Astrocyte of the spinal cord (primary cell): ENCODE measurements at places on chromosomes 3 and 15.

GRCh38 chr3:170247875-170248274 is 25.7 kb downstream of the PRKCI start:
- no peak for DNase-seq

DNA sequence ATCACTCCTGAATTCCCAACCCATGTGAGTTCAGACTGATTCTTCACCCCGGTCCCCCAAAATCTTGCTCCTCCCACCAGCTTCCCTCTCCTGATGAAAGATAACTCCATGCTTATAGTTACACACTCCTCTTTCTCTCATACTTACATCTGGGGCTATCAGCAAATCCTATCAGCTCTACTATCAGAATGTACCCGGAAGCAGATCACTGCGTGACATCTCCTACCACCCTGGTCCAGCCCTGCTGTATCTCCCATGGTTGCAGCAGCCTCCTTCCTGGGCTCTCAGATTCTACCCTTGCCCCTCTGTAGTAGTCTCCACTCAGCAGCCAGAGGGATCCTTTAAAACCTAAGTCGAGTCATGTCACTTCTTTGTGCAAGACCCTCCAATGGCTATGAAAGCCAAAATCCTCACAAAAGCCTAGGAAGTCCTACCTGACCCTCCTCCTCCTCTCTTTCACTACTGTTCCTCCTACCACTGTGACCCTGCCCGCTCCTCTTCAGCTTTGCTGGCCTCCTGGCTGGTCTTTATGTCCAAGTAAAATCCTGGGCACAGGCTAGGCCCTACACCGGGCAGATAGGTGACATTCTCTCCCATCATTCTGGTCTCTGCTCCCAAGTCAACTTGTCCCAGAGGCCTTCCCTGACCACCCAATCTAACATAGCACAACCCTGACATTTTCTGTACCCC is 16.2 kb downstream of the XIRP1 start:
- DNase-seq: no peak

- DNase-seq: no peak
Measured at GRCh38 chr3:193853511-193854219, 260.7 kb downstream of the OPA1 start.

GRCh38 chr3:160667452-160667851 is 9.5 kb upstream of the ARL14 start:
- DNase-seq: peak; percentile 60

DNA sequence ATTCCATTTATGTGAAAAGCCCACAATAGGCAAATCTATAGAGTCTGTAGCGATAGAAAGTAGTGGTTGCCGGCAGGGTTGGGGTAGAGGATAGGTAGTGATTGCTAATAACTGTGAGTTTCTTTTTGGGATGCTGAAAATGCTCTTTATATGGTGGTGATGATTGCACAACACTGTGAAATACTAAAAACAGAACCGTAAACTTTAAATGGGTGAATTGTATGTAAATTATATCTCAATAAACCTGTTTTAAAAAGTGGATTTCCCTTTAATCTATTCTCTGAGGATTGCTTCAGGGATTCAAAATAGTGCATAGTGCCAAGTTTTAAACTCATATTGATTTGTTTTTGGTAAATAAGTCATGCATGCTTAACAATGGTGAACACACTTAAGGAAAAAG is 140.2 kb downstream of the LPP start:
- DNase-seq: no peak

DNA sequence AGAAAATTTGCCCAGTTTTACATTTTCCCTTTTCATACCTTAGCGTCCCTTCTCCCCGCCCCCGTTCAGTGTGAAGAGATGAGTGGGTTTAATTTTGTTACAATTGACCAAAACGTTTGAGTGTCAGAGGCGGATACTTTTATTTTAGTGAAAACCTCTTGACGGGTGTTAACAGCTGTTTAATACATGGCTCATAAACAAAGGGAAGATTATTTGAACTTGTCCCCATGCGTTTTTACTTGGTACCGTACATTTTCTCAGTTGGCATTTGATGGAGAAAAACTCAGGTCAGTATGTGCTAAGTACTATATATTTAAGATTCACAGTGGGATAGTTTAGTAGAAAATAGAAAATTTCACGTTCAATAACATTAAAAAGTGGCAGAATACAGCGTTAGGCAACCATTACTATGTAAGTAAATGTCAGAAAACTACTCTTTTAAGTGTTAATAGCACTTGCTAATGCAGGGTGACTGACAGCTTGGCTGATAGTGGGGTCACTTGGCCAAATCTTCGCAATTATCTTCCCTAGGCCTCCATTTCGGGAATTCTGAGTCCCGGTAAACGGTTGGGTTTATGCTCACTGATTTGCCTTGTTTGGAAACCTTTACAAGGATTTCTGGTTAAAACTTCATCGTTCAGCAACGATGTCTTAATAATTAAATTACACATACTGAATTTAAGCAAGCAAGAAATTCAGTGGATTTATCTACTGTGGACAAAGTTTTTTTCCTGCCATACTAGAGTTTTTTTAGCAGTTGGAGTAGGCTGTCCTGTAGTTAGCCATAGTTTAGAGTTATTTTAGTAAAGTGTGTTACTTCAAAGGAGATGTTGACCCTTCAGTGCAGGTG is 4.8 kb downstream of the CHD2 start:
- DNase-seq: no peak

DNA sequence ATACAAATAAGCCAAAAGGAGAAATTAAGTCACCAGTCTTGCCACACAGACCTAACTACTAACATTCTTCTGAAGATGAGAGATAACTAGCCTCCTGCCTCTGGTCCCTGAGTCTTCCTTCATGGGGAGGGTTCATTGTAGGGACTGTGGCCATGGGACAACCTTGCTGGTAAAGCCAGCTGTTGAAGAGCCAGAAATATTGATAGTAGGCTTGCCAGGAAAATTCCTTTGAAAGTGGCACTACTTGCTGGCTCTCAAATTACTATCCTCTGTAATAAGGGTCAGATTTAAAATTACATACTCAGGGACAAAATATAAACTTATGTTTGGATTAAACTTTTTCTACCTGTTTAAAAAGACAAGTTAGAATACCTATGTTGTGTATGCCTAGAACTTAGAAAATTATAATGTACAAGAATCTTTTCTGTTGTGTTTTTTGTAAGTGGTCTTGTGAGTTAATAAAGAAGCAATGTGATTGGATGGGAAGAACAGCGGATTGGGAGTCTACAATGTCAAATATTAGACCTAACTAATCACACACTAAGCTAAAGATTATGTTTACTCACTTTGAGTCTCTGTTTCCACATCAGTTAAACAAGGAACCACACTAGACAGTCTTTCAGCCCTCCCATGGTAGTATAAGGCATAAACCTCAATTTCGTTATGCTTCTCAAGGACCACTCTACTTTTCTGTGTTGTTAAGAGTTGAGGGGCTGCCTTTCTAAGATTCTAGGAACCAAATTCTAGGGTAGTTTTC is 60.0 kb upstream of the TRIM71 start:
- no peak for DNase-seq

GRCh38 chr15:80182611-80183261 is 29.9 kb downstream of the FAH start:
- DNase-seq: peak; percentile 73

- no peak for DNase-seq
Measured at GRCh38 chr15:71366522-71366921, 251.3 kb downstream of the THSD4 start.

DNA sequence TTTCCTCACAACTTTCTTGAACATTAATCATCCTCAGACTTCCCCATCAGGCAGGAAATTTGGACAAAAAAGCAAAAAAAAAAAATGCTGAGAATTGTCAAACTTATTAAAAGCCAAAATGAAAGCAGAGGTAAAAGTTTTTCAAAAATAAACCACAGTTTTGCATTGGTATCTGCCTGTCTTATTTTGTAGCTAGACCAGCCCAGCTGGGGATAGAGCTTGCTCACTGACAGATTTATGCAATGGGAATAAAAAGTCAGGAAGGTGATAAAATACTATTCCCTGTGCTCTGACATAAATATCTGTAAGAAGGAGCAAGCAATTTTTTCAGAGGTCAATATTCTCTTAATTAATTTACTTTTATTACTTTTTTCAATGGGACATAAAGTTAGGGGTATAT is 1006.7 kb upstream of the ALCAM start:
- no peak for DNase-seq

GRCh38 chr15:45583731-45584639 is 3.2 kb upstream of the BLOC1S6 start:
- DNase-seq: no peak

DNA sequence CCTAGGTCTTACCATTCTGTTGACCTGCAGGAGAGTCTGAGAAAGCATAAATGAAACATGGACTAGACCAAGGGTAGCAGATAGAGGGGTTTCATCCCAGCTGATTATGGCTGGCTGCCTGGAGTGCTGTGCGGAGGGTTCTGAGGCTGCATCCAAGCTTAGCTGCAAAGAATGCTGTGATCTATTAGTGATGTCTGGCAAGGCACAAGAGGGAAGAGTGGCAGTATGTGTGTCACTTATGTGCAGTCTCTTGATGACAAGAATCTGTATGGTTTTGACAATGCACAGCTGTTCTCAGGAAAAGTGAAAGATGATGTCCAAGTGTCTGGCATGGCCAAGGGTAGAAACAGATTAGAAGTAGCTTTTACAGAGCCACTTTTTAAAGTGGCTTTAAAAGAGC is 54.3 kb downstream of the SLC6A11 start:
- no peak for DNase-seq

DNA sequence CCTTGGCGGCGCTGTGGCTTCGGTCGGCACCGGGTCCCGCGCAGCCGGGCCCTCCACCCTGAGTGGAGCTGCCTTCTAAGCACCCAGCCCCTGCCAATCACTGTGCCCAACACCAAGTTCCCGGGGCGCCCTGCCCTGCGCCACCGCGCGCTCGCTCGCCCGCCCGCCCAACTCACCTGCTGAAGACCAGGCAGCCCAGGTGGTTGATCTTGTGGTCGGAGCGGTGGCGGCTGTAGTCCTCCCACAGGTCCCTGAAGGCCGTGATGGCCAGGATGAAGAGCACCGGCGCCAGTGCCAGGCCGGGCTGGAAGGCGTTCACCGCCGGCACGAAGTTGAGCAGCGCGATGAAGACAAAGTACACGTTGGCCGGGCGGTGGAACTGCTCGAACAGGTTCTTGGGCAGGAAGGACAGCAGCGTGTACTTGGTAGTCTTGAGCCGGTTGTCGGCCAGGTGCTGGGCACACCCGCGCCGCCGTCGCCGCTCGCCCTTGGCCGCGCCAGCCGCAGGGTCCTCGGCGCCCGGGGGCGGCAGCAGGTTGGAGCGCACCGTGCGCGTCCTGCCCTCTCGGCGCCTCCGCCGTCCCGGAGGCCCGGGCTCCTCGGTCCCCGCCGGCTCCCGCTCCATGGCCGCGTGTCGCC is 536 bp downstream of the ATP10A start:
- DNase-seq: peak; percentile 33

DNA sequence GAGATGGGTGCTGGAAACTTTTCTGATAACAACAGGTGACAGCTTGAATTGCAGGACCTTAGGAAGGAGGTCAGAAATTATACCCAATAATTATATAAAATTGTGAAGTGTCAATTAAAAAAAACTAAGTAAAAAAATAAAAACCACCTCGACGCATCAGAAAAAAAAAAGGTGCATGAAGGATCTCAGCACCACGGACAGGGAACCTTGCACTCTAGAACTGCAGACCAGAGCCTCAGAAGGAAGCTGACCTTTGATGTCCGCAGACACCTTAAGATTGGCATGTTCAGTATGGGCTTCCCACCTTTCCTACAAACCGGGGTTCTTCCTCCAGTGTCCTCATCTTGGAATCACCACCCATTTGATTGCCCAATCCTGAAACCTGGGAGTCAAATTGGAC is 60.9 kb downstream of the SCN10A start:
- no peak for DNase-seq

GRCh38 chr3:43418601-43419272 is 132.4 kb downstream of the SNRK start:
- peak; percentile 59 for DNase-seq

- peak; percentile 93 for DNase-seq
Measured at GRCh38 chr3:46078712-46079400, 51.6 kb upstream of the XCR1 start.

- DNase-seq: no peak
Measured at GRCh38 chr15:43293432-43293831, 26.7 kb upstream of the TGM5 start.

GRCh38 chr15:60372227-60372626 is 25.6 kb downstream of the ANXA2 start:
- DNase-seq: no peak

GRCh38 chr3:194269610-194270145 is 81.5 kb downstream of the CPN2 start:
- DNase-seq: peak; percentile 68

DNA sequence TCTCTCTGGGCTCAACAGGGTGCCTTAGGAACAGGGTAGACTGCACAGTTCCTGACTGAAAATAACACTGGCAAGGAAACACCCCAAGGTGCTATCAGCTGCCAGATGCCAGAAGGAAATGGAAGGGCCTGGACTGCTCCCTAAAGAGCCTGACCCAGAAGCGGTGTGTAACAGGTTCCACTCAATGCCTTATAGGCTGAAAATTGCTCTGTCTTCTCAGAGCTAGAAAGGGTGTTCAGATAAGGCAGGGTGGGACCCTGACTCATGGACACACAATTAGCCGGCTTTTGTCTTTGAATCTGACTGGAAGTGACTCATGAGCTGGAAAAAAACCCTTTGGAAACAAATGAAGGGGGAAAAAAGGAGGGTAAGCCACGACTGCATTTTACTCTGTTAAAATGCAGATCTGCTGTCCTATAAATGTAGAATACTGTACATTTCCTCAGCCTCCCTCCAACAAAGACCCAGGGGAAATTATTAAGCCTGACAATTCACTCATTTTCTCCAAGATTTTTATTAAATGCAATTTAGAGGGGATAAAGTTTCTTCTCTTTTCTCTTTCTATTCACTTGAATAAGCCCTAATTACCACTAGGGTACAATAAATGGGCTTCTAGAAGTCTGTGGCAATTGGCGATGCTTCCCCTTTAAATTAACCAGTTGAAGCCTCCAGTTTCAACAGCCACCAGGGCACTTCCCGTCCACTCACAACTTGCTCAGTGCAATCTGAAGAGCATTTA is 160.2 kb upstream of the TBL1XR1 start:
- peak; percentile 88 for DNase-seq

- DNase-seq: peak; percentile 92
Measured at GRCh38 chr3:172520301-172520831, 2.9 kb downstream of the TNFSF10 start.

DNA sequence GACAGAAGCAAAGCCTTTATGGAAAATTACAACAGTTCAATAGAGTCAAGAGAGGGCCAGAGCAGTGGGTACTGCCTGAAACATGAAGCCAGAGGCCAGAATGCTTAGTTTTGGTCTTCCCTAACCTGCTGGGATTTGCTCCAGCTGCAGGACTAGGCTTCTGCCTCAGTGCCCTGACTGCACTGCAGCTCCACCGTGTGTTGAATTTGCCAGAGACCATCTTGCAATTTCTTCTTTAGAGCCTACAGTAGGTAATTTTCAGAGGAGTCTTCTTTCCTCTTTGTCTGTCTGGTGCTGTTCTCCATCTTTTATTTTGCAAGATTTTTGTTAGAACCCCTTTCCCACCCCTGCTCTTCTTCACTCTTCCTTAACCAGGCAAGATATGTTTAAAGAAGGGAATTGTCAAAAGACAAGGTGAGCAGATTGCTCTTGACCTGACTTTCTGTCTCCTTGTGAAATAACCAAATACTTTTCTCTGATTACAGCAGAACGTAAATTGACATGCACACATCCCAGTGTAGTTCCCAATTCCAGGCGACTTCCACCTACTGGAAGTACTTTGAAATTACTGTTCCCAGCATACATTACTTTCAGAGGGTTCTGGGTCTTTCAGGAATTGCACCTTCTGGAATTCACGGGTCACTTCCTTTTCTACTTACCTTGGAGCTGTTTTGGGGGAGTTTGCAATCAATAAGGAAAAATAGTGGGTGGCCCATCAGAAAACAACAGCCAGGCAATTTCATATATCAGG is 161.2 kb downstream of the MINAR1 start:
- no peak for DNase-seq
